ENCODE measurements at places on chromosomes 16 and 17. TPM values are rescaled to one million over a fixed set of nuclear protein-coding genes. Genes with fewer than 3 reads are reported as not detected.

- DNase-seq: no peak
Observed at GRCh38 chr16:17404941-17405689, 65.6 kb downstream of the XYLT1 start.

- DNase-seq: peak; percentile 58
Observed at GRCh38 chr17:17018612-17019429, 23.4 kb upstream of the MPRIP start.

DNA sequence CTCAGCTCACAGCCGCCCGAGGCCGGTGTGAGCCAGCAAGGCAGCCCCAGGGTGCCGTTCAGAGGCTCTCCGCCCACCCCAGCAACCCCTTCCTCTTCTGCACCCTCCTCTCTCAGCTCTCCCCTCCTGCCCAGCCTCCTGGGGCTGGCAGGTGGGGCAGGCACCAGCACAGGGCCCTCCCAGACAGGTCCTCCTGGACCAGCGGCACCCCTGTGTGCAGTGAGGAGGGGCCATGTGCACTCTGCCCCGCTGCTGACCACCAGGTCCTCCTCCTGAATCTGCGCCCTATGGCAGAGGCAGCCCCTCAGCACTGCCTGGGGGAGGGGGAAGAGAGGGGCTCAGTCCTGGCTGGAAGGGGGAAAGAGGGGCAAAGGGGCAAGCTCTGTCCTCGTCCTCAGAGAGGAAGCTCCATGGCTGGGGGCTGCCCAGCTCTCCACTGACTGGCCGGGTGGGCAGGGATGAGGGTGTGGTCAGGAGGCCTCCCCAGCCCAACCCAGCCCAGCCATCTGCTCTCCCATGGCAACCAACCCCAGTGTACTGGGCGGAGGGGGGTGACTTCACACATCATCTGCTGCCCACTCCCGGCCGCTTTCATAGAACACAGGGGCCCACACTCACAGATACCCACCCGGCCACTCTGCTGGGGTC is 5.4 kb upstream of the BCAR1 start:
- peak; percentile 64 for DNase-seq

DNA sequence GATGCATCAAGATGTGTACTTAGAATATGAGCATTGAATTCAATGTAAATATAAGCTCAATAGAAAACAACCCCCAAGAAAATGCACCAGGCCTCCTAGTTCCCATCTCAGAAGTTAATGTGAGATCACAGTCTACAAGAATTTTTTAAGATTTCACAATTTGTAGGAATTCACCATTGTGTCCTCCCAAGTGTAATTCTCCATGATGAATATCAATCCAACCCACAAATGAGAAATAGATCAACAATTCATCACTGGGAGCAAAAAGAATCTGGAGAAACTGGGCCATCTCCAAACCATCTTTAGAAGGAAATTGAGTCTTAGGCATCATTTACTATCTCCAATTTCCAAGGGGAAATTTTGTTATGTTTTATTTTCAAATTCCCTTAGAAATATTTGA is 310.5 kb upstream of the GOT2 start:
- DNase-seq: no peak

DNA sequence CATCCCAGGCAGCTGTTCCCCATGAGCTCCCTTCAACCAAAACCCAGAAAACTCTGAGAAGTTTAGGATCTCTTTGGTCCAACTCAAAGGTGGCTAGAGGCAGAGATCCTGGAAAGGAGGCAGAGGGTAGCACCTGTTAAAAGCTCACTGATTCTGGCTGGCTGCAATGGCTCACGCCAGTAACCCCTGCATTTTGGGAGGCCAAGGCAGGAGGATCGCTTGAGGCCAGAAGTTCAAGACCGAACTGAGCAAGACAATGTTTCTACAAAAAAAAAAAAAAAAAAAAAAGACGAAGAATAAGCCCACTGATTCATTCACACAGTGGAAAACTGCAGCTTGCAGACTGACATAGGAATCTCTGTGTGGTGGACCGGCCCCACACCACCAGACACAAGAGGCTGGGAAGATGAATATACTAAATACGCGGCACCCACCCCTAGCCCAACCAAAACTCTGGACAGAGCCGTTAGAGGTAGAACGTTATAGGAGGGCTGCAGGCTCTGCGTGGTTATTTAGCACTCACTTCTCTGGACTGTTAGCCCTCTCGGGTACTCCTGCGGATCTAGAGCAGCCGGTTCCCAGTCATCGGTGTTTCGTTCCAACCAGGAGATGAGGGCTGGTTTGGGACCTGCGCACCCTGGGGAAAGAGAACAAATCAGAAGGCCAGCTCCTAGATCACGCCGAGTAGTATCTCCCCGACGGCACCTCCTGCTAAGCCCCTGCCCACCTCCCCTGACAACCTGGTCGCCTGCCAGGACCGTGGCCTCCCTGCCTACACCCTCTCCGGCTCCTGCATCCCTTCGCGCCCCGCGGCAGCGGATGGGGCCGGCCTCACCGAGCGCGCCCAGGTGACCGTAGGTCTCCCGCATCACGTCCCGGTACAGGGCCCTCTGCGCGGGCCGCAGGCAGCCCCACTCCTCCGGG is 925 bp downstream of the ZNF689 start:
- peak; percentile 80 for DNase-seq

GRCh38 chr17:77907497-77908461 is 50.7 kb upstream of the TNRC6C start:
- DNase-seq: peak; percentile 52

- DNase-seq: no peak
Observed at GRCh38 chr17:35080536-35080935, 17.0 kb upstream of the RFFL start.

DNA sequence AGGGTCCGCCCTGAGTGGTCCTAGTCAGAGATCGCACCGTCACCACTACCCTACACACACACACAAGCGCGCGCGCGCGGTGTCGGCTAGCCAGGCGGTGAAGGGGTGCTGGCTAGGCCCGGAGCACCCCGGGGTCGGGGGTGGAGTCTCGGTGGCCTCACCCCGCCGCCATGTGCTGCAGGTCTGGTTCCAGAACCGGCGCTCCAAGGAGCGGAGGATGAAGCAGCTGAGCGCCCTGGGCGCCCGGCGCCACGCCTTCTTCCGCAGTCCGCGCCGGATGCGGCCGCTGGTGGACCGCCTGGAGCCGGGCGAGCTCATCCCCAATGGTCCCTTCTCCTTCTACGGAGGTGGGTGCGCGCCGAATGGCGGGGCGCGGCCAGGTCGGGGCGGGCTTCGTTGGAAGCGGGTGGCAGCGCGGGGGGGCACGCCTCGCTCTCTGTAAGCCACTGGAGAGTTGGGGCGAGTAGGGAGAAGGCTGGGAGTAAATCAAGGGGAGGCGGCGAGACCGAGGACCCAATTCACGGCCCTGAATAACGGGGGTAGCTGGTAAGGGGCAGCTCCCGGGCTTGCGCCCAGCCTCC is 4.8 kb downstream of the LHX1 start:
- peak; percentile 85 for DNase-seq

The LRRC37A gene
- 5.6 TPM for total RNA-seq

The RAB11FIP4 gene
- total RNA-seq: 32.5 TPM

The CCL3 gene
- total RNA-seq: not detected
